Suprapubic skin (tissue), 4 donors: ENCODE measurements at places on chromosomes 16 and 17.

- no peak overlapping the region for H3K27ac ChIP-seq
- no peaks in the 10 kb centered on the region for H3K4me1 ChIP-seq
- H3K36me3 ChIP-seq: no peaks in the 10 kb centered on the region
- H3K27me3 ChIP-seq: no peaks in the 10 kb centered on the region
These were observed 5.9 kb upstream of the UBE2O start for GRCh38 chr17:76458580-76459490.

GRCh38 chr17:20008242-20009051 is 712 bp upstream of the SPECC1 start:
- peaks cover 11% of the 10 kb centered on the region for H3K27me3 ChIP-seq
- DNase-seq: no peak
- H3K27ac ChIP-seq: no peak overlapping the region
- H3K4me1 ChIP-seq: peaks cover 16% of the 10 kb centered on the region
- no peaks in the 10 kb centered on the region for H3K36me3 ChIP-seq

DNA sequence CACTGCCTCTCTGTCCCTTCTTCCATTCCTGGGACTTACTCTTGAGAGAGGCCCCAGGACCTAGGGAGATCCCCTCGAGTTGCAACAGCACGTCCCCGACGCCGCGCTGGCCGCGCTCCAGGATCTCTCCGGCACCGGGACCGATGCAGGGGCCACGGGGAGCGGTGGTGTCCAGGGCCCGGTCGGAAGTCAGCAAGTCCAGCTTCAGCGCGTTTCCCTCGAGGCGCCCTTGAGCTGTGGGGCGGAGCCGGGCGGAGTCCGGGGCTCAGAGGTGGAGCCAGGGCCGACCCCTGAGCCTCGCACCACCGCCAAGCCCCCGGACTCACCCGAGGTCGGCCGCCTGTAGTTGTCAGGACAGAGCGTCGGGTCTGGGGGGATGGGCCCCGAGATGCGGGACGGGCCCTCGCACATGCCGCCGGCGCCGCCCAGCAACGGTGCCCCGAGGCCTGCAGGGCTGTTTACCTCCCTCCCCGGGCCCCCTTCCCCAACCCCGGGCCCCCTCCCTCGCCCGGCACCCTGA is 458 bp downstream of the ENKD1 start:
- peaks cover 14% of the 10 kb centered on the region for H3K36me3 ChIP-seq
- no peaks in the 10 kb centered on the region for H3K27me3 ChIP-seq
- peak overlapping the region; percentile 83 for H3K27ac ChIP-seq
- DNase-seq: no peak
- peaks cover 40% of the 10 kb centered on the region for H3K4me1 ChIP-seq

GRCh38 chr16:86227801-86228200 is 282.5 kb upstream of the FOXF1 start:
- no peaks in the 10 kb centered on the region for H3K4me1 ChIP-seq
- no peak overlapping the region for H3K27ac ChIP-seq
- no peak overlapping the region for H3K4me3 ChIP-seq
- DNase-seq: peak; percentile 13

DNA sequence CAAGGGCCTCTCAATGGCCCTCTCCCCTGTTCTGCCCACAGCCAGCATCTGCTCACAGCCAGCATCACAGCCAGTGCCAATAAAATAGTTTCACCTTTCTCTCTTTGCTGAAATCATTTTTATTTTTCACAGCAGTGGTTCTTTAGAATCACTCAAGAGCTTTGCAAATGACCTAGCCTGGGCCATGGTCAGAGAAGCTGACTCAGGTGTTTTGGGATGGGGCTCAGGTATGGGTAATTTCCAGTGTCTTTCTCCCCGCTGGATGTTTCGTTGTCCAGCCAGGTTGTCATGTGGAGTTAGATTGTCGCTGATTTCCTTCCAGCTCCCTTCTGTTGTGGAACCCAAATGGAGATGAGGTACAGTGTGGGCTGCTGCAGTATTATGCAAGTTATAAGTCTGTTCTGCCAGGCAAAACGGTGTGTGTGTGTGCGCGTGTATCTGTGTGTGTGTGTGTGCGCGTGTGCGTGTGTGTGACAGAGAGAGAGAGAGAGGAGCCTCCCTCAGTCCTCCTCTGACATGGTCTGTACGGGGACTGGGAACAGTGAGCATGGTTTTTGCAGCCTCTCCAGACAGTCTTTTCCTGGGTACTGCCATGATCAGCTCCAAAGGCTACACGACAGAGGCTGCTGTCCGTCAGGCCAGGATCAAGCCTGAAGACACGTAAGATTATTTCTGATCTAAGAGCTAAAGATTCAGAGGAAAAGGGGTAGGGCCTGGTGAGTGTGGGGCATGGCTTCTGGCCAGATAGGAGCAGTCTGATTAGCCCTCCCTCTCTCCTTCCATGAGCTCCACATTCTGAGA is 1.4 kb upstream of the PMP22 start:
- peaks cover 31% of the 10 kb centered on the region for H3K4me1 ChIP-seq
- H3K4me3 ChIP-seq: no peak overlapping the region
- no peaks in the 10 kb centered on the region for H3K27me3 ChIP-seq
- no peak overlapping the region for H3K27ac ChIP-seq
- DNase-seq: no peak

GRCh38 chr16:50260206-50261159 is 5.9 kb upstream of the ADCY7 start:
- H3K27ac ChIP-seq: no peak overlapping the region
- peaks cover 28% of the 10 kb centered on the region for H3K4me1 ChIP-seq
- DNase-seq: peak; percentile 43
- H3K27me3 ChIP-seq: no peaks in the 10 kb centered on the region
- H3K4me3 ChIP-seq: no peak overlapping the region
- H3K36me3 ChIP-seq: no peaks in the 10 kb centered on the region
